Fibroblast of mammary gland (primary cell): ENCODE measurements at places on chromosomes 16 and 17.
A peak's percentile ranks its signal among the peaks of the same experiment; 100 is the strongest.

DNA sequence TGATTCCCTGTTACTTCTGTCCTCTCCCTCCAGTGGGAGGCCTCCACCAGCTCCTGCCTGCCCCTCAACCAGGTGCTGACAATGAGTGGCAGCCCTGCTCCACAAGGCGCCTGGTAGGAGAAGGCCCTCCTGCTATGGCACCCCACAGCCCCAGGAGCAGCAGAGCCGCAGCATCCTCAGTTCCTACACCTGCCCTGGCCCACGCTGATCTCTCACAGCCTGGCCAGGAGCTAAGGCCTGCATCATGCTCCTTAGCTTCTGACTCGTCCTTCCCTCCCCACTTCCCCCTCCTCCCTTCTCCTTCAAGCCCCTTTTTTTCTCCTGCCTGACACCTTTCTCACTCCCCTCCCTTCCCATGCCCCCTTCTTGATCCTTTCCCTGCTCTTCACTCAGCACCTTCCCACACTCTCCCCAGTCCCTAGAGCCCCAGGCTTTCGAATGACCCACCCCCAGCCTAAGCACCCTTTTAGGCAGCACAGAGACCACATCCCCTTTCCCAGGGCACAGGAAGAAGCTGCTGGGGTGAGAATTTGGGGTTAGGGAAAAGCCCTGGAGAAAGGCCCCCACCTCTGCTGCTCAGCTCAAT, 6.5 kb downstream of the PROCA1 start:
- no peak for DNase-seq

DNA sequence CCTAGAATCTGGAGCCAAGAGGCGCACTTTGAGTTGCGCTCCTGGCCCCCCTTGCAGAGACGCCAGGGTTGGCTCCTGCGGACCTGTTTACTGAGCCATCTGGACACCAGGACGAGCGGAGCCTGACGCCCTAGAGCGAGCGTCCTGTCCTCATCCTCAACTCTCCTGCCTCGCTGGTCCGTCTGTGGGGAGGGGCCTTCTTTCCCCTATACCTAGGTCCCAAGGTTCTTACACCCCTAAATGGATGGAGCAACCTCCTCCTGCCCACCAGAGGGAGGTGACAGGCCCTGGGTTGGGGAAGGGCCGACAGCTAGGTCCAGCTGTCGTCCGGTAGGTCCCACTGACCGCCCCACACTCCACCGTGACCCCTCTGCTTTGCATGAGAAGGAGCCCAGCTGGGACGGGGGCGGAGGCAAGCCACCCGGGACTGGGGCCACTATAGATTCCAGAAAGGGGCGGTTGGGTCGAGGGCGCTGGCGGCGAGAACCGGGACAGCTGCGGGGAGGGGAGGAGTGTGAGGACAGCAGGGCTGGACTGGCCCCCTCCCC, 3.1 kb upstream of the LHX1 start:
- DNase-seq: no peak

DNA sequence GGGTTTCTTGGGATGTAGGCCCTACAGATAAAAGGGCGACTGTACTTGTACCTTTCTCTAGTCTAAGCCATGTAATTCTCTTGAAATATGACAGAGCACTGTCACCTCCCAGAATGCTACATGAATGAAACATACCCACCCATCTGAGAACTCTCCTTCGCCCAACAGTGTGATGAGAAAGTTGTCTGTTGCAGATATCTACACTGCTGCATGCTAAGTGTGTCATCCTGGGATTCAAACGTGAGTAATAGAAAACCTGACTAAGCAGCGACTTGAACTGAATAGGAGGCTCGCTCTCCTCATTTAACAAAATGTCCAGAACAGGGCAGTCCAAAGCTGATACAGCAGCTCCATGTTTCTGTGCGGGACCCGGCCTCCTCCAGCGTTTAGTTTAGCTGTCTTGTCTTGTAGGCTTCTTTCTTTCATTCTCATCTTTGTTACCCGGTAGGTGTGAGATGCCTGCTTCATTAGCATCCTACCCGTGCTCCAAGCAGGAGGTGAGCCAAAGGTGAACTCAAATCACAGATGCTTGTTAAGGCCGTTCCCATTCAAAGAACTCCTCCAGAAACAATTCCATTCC, 211.9 kb downstream of the PRKCA start:
- peak; percentile 82 for DNase-seq

DNA sequence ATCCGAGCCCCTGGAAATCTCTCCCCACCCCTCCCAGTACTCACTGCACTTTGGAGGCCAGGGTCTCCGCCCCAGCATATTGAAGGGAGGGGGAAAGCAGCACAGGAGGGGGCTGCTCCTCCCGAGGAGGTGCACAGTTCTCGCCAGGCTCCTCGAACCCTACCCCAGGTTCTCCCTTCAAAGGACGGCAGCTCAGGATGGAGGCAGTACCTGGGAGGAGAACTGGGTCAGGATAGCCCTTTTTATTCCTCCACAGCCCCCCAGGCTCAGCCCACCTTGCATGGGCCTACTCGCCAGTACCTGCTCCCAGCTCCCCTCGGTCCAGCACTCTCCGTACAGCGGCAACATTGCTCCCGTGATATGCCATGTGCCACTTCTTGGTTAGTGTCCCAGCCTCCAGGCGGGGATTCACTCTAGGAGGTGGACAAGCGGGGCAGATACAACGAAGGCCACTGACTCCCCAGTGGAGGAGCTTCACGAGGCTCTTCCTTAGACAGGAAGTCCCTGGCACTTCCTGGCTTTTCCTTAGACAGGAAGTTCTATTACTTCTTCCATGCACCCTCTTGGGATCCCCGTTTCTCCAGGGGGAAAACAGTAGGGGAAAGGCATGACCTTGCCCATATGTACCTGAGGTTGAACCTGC, 2.1 kb upstream of the GPS2 start:
- no peak for DNase-seq

GRCh38 chr17:9402590-9403199, 172.9 kb downstream of the STX8 start:
- peak; percentile 56 for DNase-seq

DNA sequence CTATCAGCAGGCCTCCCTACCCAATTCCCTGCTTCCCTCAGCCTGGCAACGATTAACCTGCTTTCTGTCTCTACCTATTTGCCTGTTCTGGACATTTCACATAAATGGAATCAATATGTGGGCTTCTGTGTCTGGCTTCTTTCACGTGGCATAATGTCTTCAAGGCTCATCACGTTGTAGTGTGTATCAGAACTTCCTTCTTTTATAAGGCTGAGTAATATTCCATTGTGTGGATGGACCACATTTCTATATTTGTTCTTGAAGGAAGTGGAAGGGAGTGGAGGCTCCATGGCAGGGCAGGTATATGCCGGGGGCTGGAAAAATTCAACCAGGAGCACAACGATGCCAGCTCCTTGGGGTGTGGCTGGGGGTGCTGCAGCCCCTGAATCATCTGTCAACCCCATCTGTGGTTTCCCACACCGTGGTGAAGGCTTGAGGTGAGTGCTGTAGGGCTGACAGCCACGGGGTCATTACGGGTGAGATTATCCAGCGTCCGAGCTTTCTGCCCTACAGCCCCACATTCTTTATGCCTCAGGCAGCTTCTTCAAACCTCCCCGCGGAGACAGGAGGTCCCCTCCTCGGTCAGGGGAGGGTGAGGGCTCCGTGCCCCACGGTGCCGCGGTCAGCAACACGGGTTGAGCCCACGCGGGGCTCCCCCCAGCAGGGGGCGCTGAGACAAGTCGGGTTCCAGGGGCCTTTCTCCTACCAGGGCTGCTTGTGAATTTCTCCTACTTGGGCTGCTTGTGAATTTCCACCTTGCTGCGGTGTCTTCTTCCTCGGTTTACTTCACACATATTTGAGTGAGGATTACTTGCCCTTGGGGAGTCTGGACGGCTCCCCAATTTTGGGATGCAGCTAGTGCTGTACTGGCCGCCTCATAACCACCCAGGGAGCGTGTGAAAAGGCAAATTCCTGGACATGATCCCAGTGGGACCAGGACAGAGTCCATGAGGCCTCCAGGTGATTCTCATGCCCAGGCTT, 18.3 kb upstream of the WFIKKN2 start:
- peak; percentile 24 for DNase-seq

DNA sequence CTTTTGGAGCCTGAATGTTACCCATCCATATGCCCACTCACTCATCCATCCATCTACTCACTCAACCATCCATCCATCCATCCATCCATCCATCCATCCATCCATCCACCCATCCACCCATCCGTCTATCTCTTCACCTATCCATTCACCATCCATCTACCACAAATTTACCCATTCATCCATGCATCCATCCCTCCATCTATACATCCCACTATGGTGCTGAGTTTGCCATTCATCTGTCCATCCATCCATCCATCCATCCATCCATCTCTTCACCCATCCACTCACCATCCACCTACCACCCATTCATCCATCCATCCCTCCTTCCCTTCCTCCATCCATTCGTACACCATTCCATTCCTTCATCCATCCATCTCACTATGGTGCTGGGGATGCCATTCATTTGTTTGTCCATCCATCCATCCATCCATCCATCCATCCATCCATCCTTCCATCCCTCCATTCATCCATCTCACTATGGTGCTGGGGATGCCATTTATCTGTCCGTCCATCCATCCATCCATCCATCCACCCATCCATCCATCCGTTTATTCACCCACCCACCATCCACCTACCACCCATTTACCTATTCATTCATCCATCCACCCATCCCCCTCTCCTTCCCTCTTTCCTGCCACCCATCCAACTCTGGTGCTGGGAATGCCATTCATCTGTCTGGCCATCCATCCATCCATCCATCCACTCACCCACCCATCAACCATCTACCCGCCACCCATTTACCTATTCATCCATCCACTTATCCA, 39.7 kb downstream of the RGS9 start:
- DNase-seq: no peak

DNA sequence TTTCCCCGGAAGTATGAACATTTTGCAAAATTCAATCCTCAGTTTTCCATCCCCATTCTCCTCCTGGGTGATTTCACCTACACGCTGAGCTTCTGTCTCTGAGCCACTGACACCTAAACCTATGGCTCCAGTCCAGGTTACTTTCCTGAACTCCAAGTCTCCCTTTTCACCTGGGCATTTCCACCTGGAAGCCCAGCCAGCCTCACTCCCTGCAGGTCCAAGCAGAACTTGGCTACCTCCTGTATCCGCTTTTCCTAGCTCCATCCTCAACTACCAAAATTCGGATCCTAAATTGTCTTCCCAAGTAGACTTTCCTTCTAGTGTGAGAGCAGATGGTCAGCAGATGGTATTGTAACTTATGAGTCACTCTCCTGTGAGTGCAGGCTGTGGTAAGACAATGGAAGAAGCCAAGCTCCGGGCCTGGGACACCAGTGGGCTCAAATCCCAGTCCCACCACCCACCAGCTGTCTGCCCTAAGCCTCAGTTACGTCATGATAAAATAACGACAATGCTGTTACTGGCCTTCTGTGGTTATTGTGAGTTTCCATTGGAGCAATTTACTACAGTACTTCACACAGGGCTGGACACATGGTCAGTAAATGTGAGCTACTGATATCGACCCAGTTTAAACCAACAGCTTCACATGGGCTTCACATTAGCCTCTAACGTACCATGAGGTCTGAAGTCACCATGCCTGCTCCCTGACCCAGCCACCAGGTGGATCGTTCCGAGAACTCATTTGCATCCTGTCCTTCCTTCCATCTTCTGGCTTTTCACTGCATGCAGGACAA, 33.3 kb downstream of the PECAM1 start:
- peak; percentile 100 for DNase-seq

GRCh38 chr17:2683912-2684311, 27.7 kb downstream of the CLUH start:
- DNase-seq: no peak

DNA sequence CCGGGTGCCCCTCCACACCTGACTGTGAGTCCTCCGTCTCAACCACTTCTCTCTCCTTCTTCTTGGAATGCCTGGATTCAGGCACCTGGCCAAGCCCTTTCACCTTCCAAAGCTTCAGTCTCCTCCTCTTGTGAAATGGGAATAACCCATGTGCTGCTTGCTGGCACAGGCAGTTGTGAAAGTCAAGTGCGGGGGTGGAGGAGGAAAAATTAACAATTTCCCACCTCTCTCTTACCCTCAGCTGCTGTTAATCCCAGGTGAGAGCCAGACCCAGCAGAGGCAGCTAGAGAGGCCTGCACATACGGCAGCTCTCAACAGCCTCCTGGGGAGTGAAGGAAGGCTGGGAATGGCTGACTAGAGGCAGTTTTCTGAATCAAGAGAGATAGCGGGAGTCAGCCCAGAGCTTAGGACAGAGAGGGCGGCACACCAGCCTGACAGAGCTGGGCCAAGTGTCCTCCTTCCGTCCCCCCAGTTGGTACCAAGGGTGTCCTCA, 77.9 kb upstream of the LGALS9 start:
- peak; percentile 59 for DNase-seq

DNA sequence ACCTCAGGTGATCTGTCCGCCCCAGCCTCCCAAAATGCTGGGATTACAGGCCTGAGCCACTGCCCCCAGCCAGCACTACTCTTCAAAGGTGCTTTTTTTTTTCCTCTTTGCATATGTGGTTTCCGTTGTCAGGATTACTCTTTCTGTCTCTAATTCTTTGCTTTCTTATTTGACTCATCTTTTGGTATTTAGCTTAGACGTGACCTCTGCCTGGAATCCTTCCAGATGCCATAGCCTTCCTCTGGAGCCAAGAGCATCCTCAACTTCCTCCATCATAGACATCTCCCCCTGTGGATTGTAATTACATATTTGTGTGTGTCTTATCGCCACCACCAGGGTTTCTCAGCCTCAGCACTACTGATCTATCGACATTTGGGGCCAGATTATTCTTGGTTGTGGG, 84.4 kb upstream of the XYLT1 start:
- peak; percentile 86 for DNase-seq

- DNase-seq: no peak
Measured at GRCh38 chr17:41734949-41735313, 488 bp upstream of the HAP1 start.

GRCh38 chr17:76329664-76330063, 21.6 kb upstream of the QRICH2 start:
- no peak for DNase-seq
